ENCODE measurements at places on chromosomes 12 and 14.

GRCh38 chr12:6295094-6295811, 15.2 kb upstream of the PLEKHG6 start:
- DNase-seq, result no peak

GRCh38 chr12:47085815-47086252, 6.1 kb upstream of the AMIGO2 start:
- no peak for DNase-seq

DNA sequence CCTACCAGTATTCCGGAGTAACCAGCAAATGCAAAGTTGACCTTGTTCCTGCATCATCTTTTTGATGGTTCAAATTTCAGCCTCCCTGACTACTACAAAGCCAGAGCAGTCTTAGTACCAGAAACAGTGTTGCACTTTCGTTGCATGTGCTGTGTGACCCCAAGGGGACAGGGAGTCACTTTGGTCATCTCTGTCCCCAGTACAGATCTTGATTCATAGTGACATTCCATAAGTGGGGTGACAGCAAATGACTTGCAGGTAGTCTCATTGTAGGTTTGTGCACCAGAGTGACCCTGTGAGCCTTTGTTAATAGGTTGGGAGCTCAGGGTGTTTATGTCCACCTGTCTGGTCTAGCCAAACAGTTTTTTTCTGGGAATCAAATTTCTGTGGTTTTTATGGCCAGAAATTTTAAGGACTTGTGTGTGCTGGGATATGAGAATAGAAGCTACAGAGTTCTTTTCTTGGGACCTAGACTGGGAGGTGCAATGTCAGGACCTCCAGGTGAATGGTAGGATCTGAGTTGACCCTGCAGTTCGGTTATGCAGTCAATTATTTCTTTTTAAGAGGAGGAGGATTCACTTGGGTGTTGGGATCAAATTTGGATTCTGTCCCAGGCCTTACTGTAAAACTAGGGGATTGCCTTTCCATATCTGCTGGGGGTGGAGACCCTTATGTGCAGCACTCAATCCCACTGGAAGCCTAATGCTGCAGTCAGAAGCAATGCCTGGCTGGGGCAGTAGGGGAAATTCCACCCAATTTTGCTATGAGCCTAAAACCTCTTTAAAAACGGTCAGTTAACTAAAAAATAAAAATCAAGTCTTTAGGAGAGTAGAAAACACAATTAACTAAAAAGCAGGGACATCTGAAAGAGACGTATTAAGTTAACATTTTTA, 10.1 kb downstream of the EIF5 start:
- DNase-seq, result no peak

GRCh38 chr12:108312693-108313189, 26.4 kb downstream of the CMKLR1 start:
- DNase-seq, result no peak

DNA sequence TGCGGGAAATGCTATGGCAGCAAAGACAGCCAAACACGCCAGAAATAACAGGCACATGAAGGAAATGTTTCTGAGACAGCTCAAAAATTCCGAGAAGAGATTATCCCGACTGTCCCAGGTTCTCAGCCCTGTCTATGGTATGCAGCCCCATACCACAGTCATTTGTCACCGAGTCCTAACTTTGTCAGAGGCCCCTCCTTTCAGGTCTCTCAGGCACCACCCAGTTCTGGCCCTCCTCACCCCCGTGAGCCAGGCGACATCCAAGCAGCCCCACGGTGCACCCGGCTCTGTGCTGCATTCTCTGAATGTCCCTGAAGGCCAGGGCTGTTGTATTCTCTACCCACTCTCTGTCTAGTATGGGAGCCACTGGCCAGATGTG, 24.0 kb downstream of the SSH1 start:
- no peak for DNase-seq

GRCh38 chr12:77072833-77073495, 7.6 kb upstream of the E2F7 start:
- DNase-seq, result no peak

DNA sequence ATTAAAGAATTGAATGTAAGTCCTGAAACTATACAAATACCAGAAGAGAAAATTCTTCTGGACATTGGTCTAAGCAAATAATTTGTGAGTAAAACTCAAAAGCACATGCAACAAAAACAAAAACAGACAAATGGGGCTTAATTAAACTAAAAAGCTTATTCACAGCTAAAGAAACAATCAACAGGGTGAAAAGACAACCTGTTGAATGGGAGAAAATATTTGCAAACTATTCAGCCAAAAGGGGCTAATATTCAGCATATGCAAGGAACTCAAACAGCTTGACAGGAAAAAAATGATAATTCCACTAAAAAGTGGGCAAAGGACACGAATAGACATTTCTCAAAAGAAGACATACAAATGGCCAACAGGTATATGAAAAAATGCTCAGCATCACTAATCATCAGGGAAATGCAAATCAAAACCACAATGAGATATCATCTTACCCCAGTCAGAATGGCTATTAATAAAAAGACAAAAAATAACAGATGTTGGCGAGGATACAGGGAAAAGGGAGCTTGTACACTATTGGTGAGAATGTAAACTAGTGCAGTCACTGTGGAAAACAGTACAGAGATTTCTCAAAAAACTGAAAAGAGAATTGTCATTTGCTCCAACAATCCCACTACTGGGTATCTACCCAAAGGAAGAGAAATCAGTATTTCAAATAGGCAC, 177.5 kb upstream of the RTL1 start:
- no peak for DNase-seq

DNA sequence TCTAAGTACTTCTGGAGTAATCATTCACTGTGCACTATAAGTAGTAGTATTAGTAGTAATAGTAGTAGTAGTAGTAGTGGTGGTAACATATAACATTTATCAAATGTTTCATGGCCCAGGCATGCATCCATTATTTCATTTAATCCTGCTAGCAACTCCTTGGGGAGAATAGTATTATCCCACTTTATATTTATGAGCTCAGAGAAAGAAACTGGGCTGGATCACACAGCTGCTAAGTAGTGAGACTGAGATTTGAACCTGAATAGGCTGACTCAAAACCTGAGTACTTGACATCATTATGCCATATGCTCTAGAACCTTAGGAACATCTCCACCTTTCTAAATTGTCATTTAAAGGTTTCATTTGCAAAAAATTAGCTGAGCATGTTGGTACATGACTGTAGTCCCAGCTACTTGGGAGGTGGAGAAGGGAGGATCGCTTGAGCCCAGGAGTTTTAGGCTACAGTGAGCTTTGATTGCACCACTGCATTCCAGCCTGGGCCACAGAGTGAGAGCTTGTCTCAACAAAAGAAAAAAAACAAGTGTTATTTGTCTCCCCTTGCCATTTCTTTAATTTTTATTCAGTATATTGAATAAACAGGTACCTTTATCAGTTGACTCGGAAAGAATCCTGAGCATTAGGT, 11.4 kb upstream of the NID2 start:
- no peak for DNase-seq

DNA sequence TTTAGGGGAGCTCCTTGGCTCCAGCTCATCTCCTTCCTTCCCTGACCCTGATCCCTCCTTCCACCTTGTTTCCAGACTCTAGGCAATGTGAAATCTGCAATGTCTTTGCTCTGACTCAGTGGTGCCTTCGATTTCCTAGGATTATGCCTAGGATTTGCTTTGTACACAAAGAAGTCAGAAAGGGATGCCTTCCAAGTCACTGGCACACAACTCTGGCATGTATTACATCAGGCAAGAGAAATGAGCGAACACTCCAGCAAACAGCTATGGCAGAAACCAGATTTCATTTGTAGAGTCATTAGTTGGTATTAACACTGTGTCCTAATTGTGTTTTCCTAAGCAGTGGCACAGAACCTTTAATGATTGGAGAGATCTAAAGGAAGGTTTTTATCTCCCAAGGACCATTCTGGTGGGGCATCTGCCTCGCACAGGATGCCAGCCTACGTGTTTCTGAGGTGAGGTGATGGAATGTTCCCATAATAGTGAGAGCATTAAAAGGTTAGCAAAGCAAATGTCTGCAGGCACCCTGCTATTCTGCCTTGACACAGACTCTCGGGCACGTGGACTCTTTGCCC, 84.9 kb downstream of the WSCD2 start:
- DNase-seq, result no peak

DNA sequence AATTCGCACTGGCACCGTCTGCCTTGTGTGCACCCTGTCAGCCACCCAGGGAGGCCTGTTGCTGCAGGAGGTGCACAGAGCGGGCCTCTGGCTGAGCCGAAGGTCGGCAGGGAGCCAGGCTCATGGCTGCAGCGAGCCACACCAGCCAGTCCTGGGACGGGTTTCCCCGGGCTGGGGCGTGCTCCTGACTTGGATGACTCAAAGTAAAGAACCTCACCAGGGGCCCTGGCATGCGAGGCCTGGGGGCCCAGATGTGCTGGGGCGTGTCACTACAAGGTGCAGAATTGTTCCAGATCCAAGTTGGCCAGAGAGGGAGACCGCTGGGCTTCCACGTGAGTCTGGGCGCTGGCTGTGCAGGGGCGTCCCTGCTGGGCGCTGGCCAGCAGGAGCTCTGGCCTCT, 34.5 kb downstream of the FBRSL1 start:
- no peak for DNase-seq

DNA sequence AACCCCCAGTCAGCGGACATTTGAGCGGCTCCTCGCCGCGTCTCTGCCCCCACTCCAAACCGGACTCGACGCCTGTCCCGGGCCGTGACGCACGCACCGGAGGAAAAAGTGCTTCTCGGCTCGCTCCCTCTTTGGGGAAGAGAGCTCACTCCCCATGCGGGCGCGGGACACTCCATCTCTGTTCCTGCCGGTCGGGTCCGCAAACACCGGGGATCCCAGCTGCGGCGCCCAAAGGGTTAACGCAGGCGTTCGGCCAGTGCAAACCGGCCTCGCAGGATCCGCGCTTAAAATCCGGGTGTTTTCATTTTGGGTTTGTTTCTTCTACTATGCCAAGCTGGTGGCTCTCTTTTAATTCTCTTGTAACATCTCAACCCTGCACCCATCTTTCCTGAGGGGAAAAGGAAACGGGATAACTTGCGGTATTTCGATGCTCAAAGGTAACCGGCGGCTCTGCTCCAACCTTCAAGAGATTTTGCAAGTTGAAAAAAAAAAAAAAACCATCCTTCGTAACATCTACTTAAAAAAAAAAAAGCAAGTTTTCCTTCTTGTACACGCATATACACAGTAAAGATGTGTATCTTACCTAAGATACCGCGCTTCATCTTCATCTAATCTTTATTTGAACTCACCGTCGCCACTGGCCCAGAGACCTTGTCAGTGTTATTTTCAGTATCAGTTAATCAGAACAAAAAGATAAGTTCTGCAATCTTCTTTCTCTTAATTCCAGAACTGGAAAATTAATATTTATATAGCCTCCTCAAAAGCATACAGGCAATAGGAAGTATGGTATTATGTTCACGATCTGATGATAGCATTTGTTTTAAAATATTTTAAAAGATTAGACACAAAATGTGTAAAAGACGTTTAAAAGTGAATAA, 1.6 kb upstream of the ATP2B1 start:
- DNase-seq, result peak; percentile 11

- no peak for DNase-seq
These were observed 48.0 kb downstream of the ARF6 start for GRCh38 chr14:49940808-49941421.

DNA sequence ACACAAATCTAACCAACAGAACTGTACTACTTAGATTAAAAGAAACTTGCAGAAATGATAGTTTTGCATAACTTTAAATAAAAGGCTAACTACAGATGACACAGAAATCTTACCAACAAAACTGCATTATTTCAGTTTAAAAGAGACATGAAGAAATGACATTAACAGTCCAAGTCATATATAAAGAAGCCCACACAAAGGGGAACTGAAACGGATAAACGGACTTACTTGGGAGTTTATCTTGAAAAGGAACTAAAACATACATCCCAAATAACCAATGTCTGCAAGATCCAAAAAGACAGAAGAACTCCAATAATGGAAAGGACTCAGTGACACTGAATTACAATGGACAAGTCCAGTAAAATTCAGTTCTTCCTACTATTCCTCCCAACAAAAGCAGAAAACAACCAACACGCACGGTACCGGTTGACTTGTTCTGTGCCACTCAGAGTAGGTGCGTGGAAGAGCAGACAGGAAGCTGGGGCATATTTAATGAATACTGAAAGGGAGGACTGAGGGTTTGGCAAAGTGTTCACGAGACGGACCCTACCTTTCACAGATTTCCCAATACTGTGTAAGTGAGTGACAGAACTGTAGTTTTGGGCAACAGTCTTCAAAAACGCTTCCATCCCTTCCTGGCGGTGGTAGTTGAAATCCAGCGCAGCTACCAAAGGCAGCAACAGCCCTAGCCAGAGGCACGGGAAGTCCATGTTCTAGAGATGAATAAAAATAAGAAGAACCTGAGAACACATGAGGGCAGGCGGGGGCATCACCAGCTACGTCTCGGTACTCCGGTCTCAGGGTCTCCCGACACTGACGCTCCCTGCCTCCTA, 627 bp downstream of the CPM start:
- no peak for DNase-seq

- DNase-seq, result no peak
These were observed 315.3 kb downstream of the NOVA1 start for GRCh38 chr14:26282578-26282977.

GRCh38 chr12:20656600-20656999, 38.5 kb upstream of the SLCO1C1 start:
- DNase-seq, result no peak

DNA sequence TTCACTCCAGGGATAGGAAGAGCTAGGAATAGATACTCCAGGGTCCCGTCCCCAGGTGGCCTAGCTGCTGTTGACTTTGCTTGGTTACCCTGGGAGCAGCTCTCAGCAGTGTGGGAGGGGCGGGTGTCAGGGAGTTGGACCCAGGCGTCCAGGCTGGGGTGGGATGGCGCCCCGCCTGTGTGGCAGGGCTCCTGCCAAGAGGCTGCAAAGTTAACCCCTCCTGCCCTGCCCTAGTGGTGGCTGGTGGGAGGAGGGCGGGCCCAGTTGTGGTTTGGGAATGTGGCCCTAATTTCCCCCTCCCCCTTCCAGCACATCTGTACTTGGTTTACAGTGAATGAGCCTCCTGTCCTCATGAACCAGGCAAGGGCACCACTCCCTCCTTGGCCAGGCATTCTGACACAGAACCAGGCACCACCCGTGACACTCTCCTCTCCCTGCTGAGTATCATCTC, 1.7 kb upstream of the RARG start:
- no peak for DNase-seq

DNA sequence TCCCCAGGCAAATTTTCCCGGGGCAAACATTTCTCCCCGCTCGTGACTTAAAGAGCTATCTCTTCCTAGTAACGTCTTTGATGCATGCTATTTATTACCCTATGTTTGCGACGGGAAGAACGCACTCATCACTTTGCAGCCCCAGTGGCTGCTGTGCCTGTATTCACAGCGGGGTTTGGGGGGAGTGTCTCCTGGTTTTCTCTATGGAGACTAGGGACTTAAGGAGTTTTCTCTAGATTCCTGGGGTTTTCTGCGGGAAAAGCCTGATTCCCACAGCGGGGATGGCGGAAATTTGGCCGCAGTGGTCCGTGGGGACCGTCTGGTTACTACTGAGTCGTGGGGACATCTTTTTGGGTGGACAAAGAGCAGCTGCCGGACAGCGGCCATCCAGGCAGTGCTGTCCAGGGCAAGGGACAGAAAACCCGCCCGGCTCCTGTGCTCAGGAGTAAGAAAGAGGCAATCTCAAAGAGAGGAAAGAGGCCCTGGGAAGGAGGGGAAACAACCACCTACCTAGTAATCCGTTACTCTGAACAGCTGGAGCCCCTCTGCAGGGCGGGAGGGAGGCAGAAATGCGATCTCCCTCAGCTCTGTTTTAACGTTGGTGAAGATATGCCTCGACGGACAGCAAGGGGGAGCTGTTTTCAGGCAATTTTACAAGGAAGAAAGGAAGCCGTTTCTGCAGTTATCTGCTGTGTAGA, 771 bp upstream of the AVPR1A start:
- no peak for DNase-seq

All from stimulated activated CD8-positive, alpha-beta memory T cell treated with anti-CD3 and anti-CD28 coated beads, Interleukin-2, amount 100 ng/mL, for 48 hours (primary cell).